SK-N-DZ (cell line): ENCODE measurements at places on chromosomes 4 and X.

DNA sequence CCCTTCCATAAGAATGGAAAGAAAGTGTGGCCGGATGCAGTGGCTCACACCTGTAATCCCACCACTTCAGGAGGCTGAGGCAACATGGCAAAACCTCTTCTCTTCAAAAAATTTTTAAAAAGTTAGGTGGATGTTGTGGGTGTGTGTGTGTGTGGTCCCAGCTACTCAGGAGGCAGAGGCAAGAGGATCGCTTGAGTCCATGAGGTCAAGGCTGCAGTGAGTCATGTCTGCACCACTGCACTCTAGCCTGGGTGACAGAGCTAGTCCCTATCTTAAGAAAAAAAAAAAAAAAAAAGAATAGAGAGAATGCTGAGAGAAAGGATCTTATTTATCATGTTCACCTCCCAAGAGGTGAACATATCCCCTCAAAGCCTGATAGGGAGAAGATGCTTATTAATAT lies 492.1 kb upstream of the SMIM31 start:
- no peak for DNase-seq

DNA sequence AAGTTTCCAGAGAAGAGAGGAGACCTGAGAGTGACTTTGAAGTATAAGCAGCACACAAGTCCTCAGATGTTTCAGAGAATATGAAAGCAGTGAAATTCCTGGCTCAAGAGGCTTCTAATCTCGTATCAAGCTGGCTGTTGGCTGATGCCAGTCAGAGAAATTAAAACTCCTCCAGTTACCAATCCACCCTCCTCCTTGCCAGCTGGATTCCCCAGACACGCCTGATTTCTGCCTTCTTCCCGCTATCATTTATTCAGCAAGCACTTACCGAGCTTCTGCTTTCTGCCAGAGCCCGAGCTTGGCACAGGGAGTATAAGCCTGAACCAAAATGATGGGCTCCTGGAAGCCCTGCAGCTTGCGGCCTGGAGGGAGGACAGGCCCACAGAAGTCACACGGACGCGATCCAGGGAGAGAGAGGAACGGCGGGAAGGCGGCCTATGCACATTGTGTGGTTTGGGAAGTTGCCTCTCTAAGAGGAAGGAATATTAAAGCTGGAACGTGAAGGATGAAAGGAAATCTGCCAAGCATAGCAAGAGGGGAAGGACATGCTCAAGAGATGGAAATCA lies 102.4 kb upstream of the TBL1X start:
- DNase-seq = no peak

DNA sequence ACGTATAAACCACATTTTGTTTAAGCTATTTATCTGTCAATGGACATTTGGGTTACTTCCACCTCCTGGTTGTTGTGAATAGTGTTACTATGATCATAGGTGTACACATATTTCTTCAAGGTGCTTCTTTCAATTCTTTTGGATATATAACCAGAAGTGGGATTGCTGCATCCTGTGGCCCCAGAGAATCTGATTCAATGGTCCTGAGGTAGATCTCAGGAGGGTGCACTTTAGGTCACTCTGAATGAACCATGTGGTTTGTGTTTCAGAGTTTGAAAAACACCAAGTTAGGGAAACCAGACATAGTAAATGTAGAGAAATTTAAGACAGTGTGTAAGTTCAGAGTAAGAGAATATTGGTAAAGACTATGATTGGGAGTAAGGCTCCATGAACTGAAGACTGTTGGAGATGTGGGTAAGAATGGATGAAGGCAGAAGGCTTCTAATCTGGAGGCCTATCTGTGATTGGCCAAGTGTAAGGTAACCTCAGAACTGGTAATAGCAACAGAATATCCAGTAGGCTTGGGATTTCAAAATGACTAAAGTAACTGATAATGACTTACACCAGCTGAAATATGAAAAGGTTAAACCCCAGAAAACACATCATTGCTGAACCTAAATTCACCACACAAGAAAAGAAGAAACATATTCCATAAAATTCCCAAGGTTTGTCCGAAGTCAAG lies 236.9 kb downstream of the CAMK2D start:
- no peak for DNase-seq

DNA sequence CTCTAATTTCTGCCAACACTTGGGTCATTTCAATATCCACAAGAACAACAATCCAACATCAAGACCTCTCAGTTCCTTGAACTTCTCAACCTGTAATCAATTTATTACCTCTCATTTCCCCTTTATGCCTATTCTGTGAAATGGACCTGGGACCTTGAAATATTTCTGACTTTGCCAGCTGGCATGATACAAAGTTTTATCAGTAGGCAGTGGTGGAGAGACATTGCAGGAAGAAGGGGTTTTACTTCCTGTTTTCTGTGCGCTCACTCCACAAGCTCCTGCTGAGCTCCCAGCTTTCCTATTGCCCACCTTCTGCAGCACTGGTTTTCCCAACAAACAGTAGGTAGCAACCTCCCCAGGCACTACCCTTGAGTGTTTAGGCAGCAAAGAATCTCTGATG lies 3.5 kb upstream of the ARHGEF6 start:
- DNase-seq = no peak

DNA sequence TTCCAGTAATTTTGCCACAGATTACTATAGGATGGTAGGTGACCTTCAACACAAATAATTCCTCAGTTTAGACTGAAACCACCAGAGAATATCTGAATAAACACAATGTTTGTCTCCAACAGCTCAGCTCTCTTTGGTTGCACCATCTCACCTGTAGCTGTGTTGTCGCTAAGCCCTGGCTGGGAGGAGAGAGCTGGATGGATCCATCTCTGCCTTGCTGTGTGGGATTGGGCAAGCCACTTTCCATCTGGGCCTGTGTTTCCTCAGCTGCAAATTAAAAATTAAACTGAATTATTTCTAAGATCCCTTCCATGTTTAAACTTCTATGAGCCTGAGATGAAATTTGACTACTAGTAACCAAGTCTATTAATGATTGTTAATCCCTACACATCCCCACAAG lies 310.2 kb downstream of the FBXW7 start:
- no peak for DNase-seq

DNA sequence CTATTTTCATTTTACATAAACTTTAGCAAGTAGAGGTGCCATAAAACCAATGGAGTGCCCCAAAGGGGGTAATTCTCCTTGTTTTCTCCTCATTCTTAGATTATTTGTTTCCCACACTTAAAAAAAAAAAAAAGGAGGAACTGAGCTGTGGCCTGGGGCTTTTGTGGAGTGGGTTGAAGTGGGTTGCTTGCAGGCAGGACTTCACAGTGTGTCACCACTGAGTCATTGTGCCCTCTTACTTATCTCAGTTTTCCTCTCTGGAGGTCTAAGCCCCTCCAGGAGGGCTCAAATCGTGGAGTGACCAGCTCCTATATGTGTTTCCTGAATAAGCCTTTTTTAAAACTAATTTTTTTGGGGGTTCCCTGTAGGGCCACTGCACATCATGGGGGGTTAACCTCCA lies 69.0 kb downstream of the SLC16A2 start:
- no peak for DNase-seq

GRCh38 chr4:186760576-186760975 lies 36.9 kb upstream of the FAT1 start:
- DNase-seq = no peak

DNA sequence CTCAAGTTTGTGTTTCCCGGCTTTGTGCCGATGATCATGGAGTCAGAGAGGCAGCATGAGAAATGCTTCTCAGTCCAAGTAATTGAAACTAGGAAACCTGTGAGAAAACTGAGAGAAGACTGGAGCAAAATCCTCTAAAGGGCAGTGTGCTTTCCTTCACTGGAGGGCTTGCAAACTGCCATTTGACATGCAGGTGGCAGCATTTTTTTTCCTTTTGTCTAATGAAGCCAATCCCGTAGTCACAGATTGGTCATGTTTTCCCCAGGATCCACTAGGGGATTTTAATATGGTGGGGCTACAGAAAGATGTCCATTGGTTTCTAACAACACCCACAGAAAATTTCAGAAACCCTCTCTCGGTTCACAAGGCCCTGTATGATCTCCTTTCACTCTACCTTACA lies 117.4 kb upstream of the NUDT10 start:
- peak; percentile 0 for DNase-seq

GRCh38 chr4:185671496-185671895 lies 136.2 kb upstream of the PDLIM3 start:
- no peak for DNase-seq

GRCh38 chr4:6468376-6468775 lies 4.0 kb downstream of the PPP2R2C start:
- no peak for DNase-seq

GRCh38 chrX:3403748-3404147 lies 57.3 kb upstream of the MXRA5 start:
- DNase-seq = no peak

DNA sequence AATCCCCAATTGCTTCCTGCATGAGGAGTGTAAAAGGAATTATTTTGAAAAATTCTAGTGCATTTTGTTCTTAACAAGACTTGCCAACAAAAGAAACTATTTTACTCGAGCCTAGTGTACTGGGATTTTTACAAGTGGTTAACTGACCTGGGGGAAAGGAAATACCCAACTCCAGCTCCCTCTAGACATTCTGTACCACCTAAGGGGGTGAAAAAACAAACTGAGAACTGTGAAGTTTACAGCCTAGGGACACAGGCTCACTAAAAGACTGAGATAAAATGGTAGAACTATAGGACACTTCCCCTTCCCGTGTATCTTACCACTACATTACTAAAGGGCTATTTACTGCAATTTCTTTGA lies 2.6 kb upstream of the ADH5 start:
- DNase-seq = no peak

DNA sequence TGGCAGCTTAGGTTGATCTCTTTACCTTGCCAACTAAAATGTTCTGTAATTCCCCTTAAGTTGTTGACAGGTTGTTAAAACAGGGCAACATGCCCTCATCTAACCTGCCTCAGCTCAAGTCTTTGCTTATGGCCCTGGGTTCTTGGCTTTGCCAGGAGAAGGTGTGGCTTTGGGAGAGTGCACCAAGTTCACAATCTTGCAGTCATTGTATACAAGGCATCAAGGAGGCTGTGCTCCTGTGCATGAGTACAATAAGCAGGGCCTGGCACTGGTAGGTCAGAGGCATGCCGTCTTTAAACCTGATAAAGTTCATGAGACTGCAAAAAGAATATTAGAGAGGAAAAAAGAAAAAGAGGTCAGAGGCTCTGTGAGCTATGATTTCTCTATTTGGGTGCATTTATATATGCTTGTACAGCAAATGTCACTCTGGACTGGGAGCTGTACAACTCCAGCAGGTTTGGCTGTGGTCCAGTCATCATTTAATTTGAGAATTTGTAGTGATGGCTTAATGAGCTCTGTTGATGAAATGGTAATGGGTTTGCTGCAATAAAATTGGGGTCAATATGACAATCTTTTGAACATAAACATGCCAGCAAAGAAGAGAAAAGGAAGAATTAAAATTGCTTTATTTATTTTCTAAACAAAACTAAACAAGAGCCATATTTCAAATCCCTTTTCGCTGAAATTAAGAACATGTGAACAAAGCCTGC lies 30.3 kb downstream of the AREG start:
- DNase-seq = no peak

DNA sequence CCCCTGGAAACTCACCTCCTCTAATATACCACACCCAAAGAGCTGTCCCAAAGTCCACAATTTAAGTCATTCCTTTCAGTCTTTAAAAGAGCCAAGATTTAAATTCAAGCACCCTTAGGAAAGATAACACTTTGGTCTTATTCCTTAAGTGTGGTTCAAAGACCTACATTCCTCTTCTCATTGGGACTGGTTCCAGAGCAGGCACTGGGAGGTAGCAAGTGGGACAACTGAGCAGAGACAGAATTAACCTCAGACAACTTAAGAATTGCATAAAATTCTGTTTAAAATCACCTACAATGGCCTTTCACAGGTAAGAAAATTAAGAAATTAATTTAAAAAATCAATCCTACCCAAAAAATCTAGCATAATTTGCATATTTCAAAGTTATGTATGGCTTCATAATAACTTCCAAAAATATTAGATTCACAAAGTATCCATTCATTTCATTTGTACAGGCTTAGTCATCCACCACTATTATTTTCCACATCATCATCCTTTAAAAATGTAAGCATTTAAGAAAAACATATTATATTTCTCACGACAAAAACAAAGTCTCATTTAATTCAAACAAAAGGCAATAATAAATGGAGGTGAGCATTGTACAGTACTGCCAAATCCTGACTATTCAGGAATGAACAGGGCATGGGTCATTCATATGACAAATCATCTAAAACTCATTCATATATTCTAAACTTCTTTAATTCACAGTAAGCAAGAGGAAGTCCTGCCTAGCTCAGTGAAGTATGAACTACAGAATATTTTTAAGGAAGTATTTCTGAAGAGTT lies 13.6 kb downstream of the PRSS12 start:
- no peak for DNase-seq

- DNase-seq = peak; percentile 61
Measured at GRCh38 chrX:12949927-12950656, 24.8 kb upstream of the TMSB4X start.

DNA sequence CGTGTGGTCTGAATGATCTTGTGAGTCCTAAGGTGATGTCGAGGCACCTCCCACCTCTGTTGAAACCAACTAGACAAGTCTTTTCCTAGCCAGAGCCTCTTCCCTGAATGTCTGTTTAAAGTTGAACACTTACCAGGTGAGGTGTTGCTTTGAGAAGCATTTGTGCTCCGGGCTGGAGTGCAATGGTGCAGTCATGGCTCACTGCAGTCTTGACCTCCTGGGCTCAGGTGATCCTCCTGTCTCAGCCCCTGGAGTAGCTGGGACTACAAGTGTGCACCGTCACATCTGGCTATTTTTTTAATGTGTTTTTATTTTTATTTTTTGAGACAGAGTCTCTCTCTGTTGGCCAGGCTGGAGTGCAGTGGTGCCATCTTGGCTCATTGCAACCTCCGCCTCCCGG lies 18.1 kb downstream of the RNF4 start:
- no peak for DNase-seq

DNA sequence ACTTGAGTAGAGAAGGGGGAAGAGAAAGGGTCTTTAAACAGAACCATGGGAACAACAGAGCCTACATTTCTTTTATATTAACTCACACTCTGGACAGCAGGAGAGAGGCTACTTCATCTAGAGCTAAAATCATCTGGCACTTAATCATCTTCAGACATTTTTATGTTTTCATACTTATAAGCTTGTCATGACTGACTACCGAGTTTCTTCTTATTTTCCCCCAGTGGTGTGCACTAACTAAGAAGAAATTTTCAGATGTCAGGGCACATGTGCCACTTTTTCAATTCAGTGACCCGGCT lies 11.8 kb upstream of the RTL5 start:
- no peak for DNase-seq

- DNase-seq = no peak
Measured at GRCh38 chrX:2457289-2458133, 43.3 kb downstream of the DHRSX start.

GRCh38 chr4:17120761-17121160 lies 222.3 kb upstream of the LDB2 start:
- no peak for DNase-seq

GRCh38 chr4:54961357-54961975 lies 163.9 kb downstream of the KDR start:
- DNase-seq = no peak

DNA sequence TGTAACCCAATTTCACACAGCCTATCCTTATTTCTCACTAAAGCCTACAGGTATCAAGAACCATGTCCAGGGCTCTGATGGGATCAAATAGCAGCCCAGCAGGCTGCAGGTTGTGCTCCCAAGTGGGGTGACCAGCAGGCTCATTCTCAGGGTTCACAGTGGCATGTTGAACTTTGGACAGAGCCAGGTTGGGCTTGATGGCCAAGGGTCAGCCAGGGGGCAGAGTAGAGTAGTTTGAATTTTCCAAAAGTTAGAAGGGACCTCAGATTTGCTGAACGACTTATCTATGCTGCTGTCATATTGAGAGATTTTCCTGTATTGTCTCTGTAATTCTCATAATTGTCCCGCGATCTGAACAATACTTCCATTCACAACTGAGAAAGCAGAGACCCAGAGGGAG lies 310.8 kb upstream of the BOD1L1 start:
- DNase-seq = no peak

- DNase-seq = no peak
Measured at GRCh38 chrX:16212024-16212423, 44.7 kb downstream of the MAGEB17 start.
